ENCODE measurements at places on chromosomes 16 and 17.

GRCh38 chr16:83271970-83272575 is 535.7 kb upstream of the HSBP1 start:
- no peak for DNase-seq

- no peak for DNase-seq
Observed at GRCh38 chr16:85586380-85587104, 26.6 kb upstream of the GSE1 start.

DNA sequence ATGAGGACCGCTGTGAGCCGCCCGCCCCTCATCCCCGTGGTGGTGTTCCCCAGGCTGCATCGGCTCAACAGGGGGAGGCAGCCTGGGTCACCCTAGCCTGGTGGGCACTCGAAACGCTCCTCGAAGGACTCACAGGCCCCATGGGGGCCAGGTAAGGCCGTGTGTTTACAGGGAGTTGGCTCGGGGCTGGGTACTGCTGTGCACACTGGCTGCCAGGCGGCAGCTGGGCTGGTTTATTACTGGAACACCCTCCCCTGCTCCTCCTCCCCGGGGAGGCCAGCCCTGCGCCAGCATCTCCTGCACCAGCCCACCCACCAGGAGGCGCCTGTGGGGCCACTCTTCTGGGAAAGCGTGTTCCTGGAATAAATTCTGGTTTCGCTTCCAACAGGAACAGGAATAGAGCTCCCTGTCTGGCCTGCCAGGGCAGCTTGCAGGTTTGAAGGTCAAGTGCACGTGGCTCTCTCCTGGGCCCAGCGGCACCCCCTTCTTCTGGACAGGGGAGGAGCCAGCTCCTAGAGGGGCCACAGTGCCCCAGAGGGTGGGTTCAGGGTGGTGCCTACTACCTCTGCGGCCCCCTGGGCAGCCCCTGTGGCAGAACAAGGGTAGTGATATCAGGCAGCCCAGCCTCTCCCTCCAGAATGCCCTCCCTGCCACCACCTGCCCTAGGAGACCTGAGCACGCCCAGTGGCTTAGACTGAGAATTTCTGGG is 11.3 kb downstream of the MCRIP1 start:
- DNase-seq, result peak; percentile 91

DNA sequence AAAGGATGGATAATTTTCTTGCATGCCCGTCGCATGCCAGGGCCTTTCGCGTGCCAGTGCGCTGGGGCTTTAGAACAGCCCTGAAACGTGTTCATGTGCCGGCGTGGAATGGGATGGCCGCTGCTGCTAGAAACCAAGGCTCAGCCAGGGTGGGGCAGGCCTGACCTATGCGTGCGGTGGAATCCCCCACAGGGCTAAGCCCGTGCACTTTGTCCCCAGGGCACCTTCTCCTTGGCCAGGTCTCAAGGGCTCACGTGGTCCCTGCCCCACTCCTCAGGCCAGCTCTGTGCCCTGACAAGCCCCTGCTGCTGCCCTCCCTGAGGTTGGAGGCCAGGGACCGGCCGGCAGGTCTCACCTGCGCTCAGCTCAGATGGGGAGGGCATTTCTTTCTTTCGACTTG is 13.1 kb upstream of the RNF213 start:
- no peak for DNase-seq

GRCh38 chr16:73140929-73141328 is 93.0 kb upstream of the ZFHX3 start:
- no peak for DNase-seq

DNA sequence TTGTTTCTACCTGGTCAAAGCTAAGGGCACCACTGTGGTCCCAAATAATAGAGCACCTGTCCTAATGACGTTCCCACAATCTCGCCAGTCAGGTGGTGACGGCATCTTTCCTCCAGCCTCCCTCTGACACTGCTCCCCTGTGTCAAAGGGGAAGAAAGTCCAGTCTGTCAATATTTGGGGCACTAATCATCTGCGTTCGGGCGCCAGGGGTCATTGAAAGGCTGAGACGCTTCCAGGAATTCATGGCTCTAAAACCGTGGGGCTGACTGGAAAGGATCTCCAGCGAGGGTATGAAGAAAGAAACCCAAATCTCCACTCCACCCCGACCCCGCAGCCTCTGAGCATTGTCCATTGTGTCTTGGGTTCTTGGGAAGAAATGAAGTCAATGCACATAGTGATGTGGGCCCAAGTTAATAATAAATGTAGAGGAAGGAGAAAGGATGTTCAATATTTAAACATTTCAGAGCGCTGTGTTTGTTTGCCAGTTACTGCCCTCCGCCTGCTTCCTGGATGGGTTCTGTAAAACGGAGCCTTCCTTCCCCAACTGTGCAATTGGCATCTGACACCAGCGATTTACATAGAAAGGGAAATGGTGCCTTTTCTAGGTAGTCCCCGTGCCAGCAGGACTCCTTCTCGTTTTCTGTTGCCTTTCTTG is 103.2 kb downstream of the SOCS1 start:
- DNase-seq, result no peak

DNA sequence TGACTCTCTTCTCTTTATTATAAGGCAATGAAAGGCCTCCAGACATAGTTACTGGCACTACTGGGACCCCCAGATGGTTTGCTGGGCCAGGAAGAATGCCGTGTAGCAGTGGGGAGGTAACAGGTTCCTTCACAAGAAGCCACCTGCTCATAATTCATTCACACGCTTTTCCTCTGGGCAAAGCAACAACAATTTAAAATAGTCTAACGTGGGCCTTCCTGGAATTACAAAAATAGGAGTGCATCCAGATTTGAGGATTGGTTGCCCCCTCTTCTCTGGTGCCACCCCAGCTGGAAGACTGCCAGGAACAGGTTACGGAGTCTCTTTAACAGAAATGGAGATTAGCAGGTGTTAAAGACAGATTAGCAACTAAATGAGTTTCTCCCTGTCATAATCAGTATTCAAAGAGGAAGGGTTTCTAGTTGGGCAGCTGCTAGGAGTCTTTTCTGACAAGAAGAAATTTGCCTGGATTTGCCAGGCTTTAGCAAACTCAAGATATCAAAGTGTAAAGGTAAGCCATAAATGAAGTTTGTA is 409.6 kb downstream of the NPIPA8 start:
- peak; percentile 31 for DNase-seq

DNA sequence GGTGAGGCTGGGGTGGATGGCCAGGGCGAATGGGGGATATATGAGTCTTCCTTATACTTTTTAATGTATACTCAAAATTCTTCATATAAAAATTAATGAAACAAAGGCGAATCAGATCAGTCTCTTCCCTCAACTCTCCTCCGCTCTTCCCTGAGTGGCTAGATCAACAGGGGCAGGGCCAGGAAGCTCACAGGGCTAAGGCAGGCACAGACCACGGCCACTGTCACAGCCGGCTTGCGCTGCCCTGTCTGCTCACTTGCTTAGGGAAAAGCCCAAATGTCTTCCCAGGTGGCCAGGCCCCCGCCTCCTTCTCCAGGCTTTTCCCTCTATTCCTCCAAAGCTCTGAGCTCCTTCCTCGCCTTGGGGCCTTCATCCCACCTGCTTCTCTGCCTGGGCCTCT is 6.0 kb downstream of the GRIN2C start:
- DNase-seq, result no peak

GRCh38 chr16:70576431-70577255 is 53.0 kb downstream of the SF3B3 start:
- peak; percentile 25 for DNase-seq

- DNase-seq, result peak; percentile 59
Observed at GRCh38 chr17:37770631-37771518, 26.0 kb upstream of the HNF1B start.

GRCh38 chr17:57104461-57105175 is 19.6 kb downstream of the AKAP1 start:
- no peak for DNase-seq
